T-helper 17 cell (primary cell): ENCODE measurements at places on chromosomes 6 and 20.
A peak's percentile ranks its signal among the peaks of the same experiment; 100 is the strongest.

- no peaks in the 10 kb centered on the region for H3K27me3 ChIP-seq
- H3K27ac ChIP-seq: peak overlapping the region; percentile 72
- DNase-seq: no peak
- no peak overlapping the region for H3K4me3 ChIP-seq
- H3K4me1 ChIP-seq: peaks cover 36% of the 10 kb centered on the region
- H3K36me3 ChIP-seq: peaks cover 3% of the 10 kb centered on the region
Observed at GRCh38 chr6:170313716-170314295, 7.2 kb downstream of the FAM120B start.

GRCh38 chr6:169859978-169860703 lies 108.7 kb downstream of the ERMARD start:
- H3K36me3 ChIP-seq: no peaks in the 10 kb centered on the region
- H3K4me1 ChIP-seq: peaks cover 9% of the 10 kb centered on the region
- no peak for DNase-seq
- H3K27ac ChIP-seq: no peak overlapping the region

DNA sequence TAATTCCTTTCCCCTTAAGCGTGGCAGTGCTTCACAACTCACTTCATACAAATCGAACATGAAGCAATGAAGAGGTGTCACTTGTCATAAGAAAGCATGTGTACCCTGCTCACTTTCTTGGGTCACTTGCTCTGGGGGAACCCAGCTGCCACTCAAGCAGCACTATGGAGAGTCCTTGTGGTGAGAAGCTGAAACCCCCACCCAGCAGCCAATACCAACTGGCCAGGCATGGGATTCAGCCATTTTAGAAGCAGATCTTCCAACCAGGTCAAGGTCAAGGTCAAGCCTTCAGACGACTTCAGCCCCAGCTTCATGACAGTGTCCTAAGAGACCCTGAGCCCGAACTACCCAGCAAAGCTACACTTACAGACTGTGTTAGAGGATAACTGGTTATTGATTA lies 62.8 kb downstream of the PSMB1 start:
- H3K27me3 ChIP-seq: peaks cover 40% of the 10 kb centered on the region
- no peak overlapping the region for H3K4me3 ChIP-seq
- no peak for DNase-seq
- no peak overlapping the region for H3K27ac ChIP-seq
- H3K36me3 ChIP-seq: peaks cover 4% of the 10 kb centered on the region
- no peaks in the 10 kb centered on the region for H3K4me1 ChIP-seq

DNA sequence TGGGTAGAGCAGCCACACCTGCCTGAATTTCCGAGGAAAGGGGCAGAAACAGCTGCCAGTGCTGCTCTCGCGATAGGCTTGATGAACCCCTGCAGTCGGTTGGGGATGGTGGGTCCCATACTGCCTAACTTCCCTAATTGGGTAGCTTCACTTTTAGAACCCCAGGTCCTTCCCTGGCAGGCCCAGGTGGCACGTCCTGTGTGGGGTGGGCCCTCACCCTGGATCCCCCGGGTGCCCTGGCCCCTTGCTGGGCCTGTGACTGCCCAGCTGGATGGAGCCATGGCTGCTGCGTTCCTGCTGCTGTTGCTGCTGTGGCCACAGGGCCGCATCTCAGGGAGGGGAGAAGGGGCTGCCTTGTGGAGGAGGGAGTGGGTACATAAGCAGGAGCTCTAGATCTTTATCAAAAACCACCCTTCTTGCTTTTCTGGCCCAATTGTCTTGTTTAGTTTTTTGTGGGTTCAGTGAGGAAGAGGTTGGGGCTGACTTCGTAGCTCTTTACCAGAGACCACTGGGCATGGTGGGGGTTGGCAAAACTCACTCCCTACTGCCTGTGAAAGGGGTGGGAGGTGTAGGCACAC lies 19.2 kb downstream of the TREML4 start:
- H3K27ac ChIP-seq: peak overlapping the region; percentile 32
- no peaks in the 10 kb centered on the region for H3K27me3 ChIP-seq
- DNase-seq: no peak
- no peaks in the 10 kb centered on the region for H3K36me3 ChIP-seq

DNA sequence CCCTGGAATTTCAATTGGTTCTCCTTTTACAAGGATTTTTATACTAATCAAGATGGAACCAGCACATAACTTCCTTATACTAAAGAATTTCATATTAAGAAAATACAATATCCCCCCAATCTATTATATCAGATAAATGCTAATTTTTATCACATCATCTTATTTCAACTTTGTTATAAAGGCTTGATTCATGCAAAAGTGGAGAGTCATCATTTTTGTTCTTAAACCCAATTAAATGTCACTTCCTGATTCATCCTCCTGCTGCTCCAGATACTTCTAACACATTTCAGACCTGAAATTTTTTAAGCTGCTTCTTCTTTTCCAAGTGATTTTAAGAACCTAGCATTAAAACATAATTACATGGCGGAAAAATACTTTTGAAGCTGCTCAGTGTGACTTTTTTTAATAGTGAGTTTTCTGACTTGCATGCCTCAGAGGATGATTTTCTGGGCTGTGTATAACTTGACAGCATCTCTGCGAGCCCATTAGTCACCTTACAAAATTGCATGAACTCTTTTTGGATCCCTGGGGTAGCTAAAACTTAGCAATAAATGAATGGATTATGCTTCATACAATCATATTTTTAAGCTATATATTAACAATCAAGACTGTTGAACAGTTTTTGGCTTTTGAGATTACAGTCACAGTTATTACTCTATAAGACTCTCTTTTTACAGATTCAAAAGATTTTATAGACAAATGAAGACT lies 134.1 kb downstream of the ELOVL4 start:
- no peak for DNase-seq
- peaks cover 31% of the 10 kb centered on the region for H3K27me3 ChIP-seq
- no peaks in the 10 kb centered on the region for H3K4me1 ChIP-seq
- H3K27ac ChIP-seq: no peak overlapping the region

DNA sequence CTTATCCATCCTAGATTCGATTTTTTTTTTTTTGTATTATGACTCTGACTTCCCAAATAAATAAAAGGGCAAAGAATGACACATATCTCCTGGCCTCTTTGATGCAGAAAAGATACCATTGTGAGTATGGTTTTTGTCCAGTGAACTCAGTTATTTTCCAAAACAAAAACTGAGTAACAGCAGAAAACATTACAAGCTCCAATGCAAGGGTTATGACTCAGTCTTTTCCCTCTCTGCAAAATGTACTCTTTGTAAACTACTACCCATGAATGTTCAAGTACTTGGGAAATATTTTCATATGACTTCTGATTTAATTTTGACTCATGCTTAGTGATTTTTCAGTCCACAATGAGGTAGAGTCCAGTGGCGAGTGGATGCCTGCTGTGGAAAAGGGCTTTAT lies 355.3 kb downstream of the RNF144B start:
- no peak for DNase-seq
- H3K4me3 ChIP-seq: no peak overlapping the region
- no peaks in the 10 kb centered on the region for H3K4me1 ChIP-seq

- H3K27ac ChIP-seq: no peak overlapping the region
- H3K4me1 ChIP-seq: no peaks in the 10 kb centered on the region
- H3K4me3 ChIP-seq: no peak overlapping the region
Observed at GRCh38 chr6:169854813-169855212, 103.4 kb downstream of the ERMARD start.

GRCh38 chr6:133827766-133828165 lies 61.1 kb upstream of the TCF21 start:
- H3K27ac ChIP-seq: no peak overlapping the region
- H3K4me3 ChIP-seq: no peak overlapping the region
- H3K4me1 ChIP-seq: no peaks in the 10 kb centered on the region
- no peaks in the 10 kb centered on the region for H3K36me3 ChIP-seq

- peaks cover 4% of the 10 kb centered on the region for H3K27me3 ChIP-seq
- H3K4me1 ChIP-seq: peaks cover 28% of the 10 kb centered on the region
- peaks cover 5% of the 10 kb centered on the region for H3K36me3 ChIP-seq
- H3K27ac ChIP-seq: peak overlapping the region; percentile 99
- DNase-seq: no peak
Observed at GRCh38 chr6:3259491-3259958, 778 bp downstream of the PSMG4 start.

DNA sequence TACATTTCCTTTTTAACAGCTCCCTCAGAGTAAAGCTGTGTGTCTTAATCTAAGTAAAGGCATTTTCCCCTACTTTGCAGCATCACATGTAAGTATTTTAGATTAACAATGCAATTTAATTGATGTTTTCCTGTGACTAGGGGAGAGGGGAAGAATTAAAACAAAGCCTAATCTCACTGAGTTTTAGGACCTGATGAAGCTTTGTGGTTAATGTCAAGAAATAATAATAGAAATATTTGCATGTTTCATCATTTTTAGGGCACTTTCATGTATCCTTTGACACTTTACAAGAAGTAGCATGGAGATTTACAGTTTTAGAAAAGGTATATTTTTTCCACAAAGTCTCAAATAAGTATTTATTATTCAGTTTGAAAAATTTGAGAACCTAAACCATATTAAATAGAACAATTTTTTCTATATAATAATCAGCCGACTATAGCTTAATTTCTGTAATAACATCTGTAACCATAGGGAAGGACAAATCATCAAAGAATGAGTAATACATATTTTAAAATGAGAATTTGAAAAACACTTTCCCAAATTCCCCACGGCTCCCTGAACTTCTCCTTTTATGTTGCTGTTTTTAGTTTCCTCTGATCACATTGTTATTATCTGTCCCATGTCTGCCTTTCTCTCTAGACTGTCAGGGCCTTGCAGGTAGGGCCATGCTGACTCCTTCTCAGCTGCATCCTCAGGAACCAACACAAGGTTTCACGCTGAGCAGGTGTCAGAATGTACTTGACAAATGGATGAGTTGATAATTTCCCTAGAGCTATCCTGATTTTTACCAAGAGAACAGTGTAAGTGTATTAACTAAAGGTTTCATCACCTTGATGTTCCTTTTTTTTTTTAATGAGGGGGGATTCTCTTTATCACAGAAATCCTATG lies 338.1 kb downstream of the SYNE1 start:
- peak overlapping the region; percentile 83 for H3K27ac ChIP-seq
- H3K4me3 ChIP-seq: no peak overlapping the region
- peaks cover 39% of the 10 kb centered on the region for H3K4me1 ChIP-seq
- DNase-seq: no peak

GRCh38 chr6:111990214-111990613 lies 63.7 kb upstream of the CCN6 start:
- no peaks in the 10 kb centered on the region for H3K27me3 ChIP-seq
- H3K27ac ChIP-seq: peak overlapping the region; percentile 98
- DNase-seq: no peak
- H3K4me3 ChIP-seq: peak overlapping the region; percentile 66
